Stimulated activated CD8-positive, alpha-beta memory T cell treated with anti-CD3 and anti-CD28 coated beads, Interleukin-7, amount 100 ng/mL, for 48 hours (primary cell): ENCODE measurements at places on chromosomes 4 and X.

- DNase-seq: no peak
Observed at GRCh38 chrX:54564936-54565335, 34.9 kb downstream of the GNL3L start.

DNA sequence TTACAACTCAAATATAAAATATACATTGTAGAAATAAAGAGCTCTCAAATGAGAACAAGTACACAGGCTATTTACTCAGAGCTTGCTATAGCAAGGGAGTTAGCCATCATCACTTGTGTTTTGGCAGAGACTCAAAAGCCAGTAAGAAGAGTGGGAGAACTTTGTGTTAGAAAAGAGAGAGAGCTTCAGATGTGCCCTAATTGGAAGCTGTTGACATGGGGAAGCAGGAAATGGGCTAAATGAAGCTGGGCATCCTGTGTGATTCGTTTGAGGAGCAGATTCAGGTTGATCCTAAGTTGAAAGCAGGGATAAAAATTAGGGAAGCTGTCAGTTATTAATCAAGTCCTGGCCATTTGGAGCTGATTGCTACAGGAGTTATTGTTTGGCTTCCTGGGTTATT, 207.4 kb upstream of the MAOA start:
- DNase-seq: no peak

DNA sequence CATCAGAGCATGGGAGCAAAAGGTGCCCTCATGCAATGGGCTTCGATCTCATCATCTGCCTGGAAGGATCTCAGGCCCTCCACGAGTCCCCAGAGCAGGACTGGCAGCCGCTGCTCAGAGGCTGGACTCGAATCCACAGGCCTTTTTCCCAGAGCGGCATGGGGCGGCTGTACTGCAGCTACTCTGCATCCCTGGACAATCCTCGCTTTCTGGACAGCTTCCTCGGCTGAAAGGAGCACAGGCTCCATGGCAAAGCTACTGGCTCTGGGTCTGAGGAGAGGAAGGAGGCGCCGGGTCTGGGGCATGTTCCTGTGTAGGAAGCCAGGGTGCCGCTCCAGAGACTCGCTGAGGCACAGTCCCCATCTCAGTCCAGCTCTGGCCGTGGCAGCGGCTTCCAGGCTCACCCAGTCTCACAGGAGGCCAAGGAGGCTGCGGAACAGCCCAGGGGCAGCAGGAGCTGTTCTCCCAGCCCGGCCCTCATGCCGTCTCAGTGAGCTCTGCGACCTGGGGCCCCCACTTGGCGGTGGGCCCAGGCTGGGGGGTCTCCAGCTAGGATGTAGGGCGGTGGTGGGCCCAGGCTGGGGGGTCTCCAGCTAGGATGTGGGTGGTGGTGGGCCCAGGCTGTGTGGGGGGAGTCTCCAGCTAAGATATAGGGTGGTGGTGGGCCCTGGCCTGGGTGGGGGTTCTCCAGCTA, 2.7 kb upstream of the SPON2 start:
- no peak for DNase-seq

DNA sequence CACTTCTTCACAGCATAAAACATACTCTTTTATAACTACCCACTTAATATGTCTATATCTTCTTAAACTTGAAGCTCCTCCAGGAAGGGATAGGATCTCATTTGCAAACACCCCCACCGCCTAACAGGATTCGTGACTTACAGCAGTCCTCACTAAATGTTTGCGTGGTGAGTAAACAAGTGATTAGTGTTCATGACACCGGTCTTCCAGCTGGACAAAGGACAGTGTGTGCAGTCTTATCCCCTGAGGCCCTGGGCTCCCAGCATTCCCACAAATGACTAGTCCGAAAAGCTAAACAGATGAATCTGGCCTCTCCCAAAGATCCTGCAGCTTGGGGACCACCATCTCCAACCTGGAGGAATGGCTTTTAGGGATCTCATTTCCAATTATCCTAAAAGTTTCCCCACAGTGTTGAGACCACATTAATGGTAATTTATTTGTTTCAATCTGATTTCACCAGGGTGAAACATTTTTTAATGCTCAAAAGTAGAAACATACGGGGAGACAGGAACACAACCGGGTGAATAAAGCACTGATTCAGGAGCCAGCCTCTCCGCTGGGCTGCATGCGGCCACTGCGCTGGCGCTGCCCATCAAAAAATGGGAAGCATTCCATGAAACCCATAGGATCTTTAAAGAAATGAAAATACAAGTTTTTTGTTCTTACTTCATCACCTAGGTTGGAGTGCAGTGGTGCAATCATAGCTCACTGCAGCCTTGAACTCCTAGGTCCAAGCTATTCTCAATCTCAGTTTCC, 69.2 kb downstream of the HADH start:
- no peak for DNase-seq

GRCh38 chrX:107715331-107716117, 60.1 kb downstream of the TSC22D3 start:
- no peak for DNase-seq

GRCh38 chr4:71614621-71615020, 169.3 kb downstream of the GC start:
- DNase-seq: no peak

- DNase-seq: no peak
Observed at GRCh38 chrX:87338510-87338909, 179.1 kb upstream of the KLHL4 start.

DNA sequence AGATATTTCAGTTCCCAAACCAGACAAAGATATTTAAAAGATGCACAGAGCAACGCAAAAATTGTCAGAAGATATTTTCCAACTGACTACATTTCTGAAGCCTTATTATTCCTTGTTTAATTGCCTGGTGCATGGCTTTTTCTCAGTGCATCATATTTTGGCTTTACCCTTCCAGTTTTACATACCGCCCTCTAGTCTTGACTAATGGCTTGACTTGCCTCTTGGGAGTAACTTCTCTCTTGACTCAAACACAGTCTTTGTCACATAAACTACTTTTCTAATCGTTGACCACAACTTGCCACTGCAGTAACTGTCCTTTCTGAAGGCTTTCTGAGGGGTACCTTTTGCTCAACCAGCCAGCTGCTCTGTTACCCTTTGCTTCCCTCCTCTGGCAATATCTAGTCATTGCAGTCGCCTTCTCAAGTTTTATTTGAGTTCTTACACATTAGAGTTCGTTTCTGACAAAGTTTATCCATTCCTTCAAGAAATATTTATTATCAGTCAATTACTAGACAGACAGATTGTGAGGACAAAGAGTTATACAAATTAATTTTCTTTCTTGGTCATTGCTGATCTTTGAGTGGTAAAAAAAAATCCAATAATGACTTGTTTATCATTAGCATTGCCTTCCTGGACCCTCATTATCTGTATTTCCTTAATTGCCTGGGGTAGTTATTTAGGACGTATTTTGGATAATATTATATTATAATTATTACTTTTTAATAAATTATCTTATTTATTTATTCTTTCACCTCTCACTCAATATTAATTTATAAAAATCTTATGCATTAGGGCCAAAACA, 506.9 kb upstream of the PCDH10 start:
- DNase-seq: no peak

DNA sequence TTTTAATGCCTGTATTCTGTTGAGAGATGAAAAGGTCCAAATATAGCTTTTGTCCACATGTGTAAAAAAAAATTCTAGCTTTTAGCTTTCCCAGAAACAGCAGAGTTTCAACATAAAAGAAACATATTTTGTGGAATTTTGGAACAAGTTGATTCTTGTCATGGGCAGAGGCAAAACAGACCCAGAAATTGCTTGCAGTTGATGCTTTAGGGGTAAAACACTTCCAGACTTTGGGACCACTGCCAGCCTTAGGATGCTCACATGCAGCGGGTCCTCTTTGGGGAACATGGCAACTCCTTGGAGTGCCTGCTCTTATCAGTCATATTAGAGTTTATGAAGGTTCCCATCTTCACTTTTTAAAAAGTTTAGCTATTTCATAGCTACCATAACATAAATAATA, 30.4 kb downstream of the DCLK2 start:
- DNase-seq: no peak

DNA sequence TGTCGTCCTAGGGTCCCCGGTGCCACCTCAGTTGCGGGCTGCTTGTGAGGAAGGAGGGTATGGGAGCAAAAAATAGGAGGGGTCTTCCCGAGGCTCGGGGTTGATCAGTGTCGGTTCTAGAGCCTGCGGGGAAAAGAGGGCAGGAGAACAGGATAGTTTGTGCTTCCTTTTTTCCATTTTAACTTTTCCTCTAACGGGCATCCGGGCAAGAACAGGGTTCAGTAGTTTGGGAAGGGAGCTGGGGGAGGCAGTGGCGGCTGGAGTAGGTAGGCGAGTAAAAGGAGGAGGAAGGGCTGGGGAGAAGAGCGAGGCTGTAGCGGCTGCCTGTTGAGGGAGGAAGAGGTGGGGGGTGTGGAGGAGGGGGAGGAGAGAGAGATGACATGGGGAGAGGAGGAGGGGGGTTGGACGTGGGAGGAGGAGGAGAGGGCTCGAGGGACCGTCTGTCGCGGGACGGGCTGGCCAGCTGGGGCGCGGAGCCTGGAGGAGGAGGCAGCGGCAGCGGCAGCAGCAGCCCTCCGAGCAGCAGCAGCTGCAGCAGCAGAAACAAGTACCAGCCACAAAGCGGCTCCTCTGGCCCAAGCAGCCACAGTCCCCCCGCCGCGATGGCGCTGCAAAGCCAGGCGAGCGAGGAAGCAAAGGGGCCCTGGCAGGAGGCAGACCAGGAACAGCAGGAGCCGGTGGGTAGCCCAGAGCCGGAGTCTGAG, at the start of gene SLC16A2:
Gene SLC16A2, plus strand, starts transcription at position 458 of the 704 bp plus-strand sequence. Its CDS starts 145 bp downstream, at position 603.
- DNase-seq: no peak

DNA sequence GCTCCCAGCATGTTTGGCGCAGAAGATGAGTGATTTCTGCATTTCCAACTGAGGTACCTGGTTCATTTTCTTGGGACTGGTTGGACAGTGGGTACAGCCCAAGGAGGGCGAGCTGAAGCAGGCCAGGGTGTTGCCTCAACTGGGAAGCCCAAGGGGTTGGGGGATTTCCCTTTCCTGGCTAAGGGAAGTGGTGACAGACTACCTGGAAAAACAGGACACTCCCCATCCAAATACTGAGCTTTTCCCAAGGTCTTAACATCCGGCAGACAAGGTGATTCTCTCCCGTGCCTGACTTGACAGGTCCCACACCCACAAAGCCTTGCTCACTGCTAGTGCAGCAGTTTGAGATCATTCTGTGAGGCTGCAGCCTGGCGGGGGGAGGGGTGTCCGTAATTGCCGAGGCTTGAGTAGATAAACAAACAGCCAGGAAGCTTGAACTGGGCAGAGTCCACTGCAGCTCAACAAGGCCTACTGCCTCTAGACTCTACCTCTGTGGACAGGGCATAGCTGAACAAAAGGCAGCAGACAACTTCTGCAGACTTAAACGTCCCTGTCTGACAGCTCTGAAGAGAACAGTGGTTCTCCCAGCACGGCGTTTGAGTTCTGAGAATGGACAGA, 307.7 kb upstream of the ARSJ start:
- DNase-seq: no peak

DNA sequence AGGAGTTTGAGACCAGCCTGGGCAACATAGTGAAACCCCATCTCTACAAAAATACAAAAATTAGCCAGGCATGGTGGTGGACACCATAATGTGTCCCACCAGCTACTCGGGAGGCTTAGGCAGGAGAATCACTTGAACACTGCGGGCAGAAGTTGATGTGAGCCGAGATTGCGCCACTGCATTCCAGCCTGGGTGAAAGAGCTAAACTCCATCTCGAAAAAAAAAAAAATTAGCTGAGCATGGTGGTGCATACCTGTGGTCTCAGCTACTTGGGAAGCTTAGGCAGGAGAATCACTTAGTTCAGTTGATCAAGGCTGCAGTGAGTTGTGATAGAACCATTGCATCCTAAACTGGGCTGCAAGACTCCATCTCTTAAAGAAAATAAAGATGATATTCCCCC, 91.2 kb downstream of the PLS3 start:
- no peak for DNase-seq

DNA sequence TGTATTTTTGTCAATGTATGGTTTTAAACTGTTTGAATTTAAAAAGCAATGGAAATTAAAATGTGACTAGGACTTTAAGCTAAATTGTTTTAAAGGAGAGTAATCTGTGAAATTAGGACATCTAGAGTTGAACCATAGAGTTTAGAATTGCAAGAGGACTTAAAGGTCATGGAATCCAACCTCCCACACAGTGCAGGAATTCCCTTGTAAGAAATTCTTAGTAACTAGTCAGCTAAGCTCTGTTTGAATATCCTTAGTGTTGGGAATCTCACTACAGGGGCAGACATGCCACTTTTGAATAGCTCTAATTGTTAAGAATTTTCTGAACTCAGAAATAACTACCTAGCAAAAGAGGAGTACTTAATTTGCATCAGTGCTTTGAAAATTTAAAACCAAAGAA, 292.9 kb downstream of the IL1RAPL1 start:
- DNase-seq: no peak

GRCh38 chrX:155767051-155767875, 113.9 kb upstream of the VAMP7 start:
- no peak for DNase-seq

DNA sequence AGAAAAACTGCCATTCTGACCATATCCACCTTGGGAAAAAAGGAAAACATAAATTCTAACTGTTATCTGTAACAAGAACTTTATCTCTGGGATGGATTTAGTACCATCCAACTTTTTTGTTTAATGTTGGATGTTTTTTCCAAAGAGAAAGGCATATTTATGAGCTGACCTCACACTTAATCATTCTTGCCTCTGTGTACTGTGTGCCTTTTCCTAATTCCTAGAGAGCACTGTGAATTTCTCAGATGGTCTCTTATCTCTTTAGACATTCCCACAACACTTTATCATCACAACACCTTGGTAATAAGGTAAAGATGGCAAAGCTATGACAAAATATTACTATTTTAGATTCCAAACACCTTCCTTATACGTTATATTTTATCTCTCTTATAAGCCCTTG, 126.2 kb downstream of the COL4A6 start:
- DNase-seq: no peak

DNA sequence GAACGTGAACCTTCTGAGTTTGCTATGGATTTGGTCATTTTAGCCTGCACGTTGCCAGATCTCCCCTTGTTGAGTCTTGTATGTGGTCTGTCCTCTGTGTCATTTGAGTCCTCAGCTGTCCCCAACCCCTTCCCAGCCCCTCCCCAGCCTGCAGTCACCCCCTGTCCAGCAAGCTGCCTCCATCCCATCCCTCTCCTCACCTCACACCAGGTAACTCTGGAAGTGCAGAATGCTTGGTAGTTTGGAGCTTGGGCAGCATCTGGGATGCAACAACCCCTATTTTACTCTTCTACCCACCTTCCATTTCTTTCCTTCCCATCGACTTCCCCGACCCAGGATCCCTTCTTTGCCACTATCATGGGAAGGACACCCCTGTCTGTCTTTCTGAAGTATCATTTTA, 18.4 kb downstream of the GABRQ start:
- no peak for DNase-seq

- DNase-seq: no peak
Observed at GRCh38 chr4:150940123-150940522, 75.0 kb downstream of the LRBA start.
